Spinal cord (tissue), 10 donors: ENCODE measurements at places on chromosomes 6 and 20. TPM values are rescaled to one million over a fixed set of nuclear protein-coding genes. Genes with fewer than 3 reads are reported as not detected.

The RRP36 gene
- 71.2 TPM for total RNA-seq

GRCh38 chr20:47125758-47126591 lies 230.5 kb downstream of the ZMYND8 start:
- DNase-seq, result no peak
- H3K27ac ChIP-seq, result peak overlapping the region; percentile 42
- H3K4me3 ChIP-seq, result no peak overlapping the region
- H3K27me3 ChIP-seq, result no peaks in the 10 kb centered on the region
- no peaks in the 10 kb centered on the region for H3K36me3 ChIP-seq

- no peak for DNase-seq
- H3K4me3 ChIP-seq, result no peak overlapping the region
- H3K27ac ChIP-seq, result no peak overlapping the region
- H3K36me3 ChIP-seq, result no peaks in the 10 kb centered on the region
- no peaks in the 10 kb centered on the region for H3K4me1 ChIP-seq
These were observed 3.4 kb downstream of the TRIM10 start for GRCh38 chr6:30157581-30157980.

DNA sequence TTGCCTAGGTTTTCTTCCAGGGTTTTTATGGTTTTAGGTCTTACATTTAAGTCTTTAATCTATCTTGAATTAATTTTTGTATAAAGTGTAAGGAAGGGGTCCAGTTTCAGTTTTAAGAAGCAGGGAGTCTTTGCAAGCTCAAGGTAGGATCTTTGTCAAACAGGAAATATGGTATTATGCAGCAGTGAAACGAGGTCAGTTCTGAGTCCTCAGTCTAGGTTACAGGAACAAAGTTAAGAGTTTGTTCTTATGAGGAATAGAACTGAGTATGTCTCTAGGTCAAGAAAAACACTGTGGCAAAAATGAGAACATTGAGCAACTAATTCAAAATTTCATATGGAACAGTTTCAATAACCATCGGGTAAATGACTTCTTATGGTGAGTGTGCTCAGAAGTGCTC lies 63.6 kb downstream of the GCLC start:
- no peak overlapping the region for H3K27ac ChIP-seq
- no peaks in the 10 kb centered on the region for H3K27me3 ChIP-seq
- H3K4me1 ChIP-seq, result peaks cover 3% of the 10 kb centered on the region

- no peaks in the 10 kb centered on the region for H3K36me3 ChIP-seq
- no peaks in the 10 kb centered on the region for H3K4me1 ChIP-seq
- H3K27me3 ChIP-seq, result no peaks in the 10 kb centered on the region
- no peak overlapping the region for H3K4me3 ChIP-seq
- no peak for DNase-seq
These were observed 67.9 kb upstream of the HMGN3 start for GRCh38 chr6:79302341-79302740.

The MROH8 gene
- total RNA-seq, result 4.8 TPM

The AK9 gene
- total RNA-seq, result 23.1 TPM

DNA sequence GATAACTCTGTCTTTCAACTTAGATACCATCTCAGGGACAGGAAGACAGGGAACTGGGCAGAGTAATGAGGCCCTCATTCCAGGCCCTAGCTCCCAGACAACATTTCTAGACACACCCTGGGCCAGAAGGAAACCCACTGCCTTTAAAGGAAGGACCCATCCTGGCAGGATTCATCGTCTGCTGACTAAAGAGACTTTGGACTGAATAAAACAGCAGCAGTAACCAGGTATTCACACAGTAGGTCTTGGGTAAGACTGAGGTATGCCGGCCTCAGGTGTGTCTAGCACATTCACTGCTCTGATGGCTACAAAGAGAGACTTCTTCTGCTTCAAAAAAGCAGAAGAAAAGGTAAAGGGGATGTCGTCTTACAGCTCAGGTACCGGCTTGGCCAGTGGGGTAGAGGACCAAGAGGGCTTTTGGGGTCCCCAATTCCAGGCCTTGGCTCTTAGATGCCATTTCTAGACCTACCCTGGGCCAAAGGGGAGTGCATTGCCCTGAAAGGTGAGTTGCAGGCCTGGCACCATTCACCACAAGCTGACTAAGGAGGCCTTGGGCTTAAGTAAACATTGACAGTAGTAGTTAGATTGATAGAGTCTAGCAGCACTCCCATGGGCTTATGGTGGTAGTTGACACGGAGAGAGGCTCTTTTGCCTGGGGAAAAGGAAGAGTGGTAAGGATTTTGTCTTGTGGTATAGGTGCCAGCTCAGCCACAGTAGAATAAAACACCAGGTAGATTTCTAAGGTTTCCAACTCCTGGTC lies 13.4 kb downstream of the SNX14 start:
- no peak overlapping the region for H3K27ac ChIP-seq
- peaks cover 2% of the 10 kb centered on the region for H3K36me3 ChIP-seq
- no peak overlapping the region for H3K4me3 ChIP-seq
- DNase-seq, result no peak
- H3K4me1 ChIP-seq, result peaks cover 2% of the 10 kb centered on the region

DNA sequence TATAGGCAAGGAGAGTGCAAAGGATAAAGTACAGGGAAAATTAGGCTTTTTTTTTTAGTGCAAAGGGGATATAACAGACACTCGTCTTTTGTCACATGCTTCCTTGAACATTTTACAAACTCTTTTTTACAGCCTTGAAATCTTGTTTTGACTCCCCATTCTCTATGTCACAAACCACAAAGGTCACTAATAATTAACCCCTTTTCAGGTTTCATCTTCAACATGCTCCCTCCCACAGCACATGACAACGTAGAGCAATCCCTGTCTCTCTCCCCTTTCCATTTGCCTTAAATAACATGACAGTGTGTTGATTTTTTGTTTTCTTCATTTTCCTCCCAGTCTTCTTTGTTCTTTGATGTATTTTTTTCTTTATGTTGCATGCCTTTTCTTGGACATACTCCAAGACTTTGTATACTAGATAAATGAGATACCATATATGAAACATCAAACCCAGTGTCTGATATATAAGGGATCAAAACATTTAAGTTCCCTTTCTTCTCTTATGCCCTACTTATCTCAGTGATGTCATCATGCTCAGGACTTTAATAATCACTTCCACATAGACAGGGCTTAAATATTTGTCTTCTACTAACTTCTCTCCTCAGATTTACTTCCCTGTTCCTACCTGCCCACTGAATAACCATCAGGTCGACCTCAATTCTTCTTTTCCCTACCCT lies 378.7 kb upstream of the HSF2 start:
- no peak overlapping the region for H3K27ac ChIP-seq
- H3K36me3 ChIP-seq, result no peaks in the 10 kb centered on the region
- H3K27me3 ChIP-seq, result no peaks in the 10 kb centered on the region
- H3K4me1 ChIP-seq, result no peaks in the 10 kb centered on the region
- no peak for DNase-seq
- no peak overlapping the region for H3K4me3 ChIP-seq

The TP53TG5 gene
- total RNA-seq, result 0.69 TPM

- H3K4me3 ChIP-seq, result no peak overlapping the region
- no peaks in the 10 kb centered on the region for H3K36me3 ChIP-seq
- no peaks in the 10 kb centered on the region for H3K27me3 ChIP-seq
- H3K27ac ChIP-seq, result no peak overlapping the region
These were observed 349.0 kb downstream of the PRL start for GRCh38 chr6:21947731-21948386.

DNA sequence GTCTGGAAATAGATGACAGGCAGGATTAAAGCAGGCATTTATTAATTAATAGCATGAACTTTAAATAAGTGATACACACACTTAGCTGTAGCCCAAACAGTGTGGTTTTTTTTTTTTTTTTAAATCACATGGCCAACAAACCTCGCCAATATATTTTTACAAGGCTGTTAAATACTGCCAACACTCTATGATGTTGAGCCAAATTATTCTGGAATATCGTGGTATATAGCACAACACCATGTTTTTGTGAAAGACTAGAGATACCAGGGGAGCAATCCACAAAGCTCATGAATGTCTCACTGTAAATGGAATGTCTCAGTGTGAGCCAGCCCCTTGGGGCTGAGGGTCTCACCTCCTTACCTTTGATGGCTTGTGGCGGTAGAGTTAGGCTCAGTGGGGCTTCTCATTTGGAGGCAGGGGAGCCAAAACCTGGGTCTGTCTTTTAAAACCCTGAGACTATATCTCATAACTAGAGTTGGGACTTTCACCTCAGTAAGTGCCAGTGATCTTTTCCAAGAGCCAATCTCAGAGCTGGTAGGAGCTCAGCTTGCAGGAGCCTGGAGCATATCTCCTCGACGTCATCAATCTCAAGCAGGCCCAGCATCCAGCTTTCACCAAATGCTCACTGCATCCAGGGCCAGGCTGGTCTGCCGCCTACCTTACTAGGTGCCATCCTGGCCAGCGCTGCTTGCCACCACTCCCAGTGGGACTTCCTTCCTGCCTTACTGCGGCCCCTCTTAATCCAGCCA lies 78.5 kb upstream of the FAM184A start:
- no peak overlapping the region for H3K27ac ChIP-seq
- no peak overlapping the region for H3K4me3 ChIP-seq
- DNase-seq, result no peak
- no peaks in the 10 kb centered on the region for H3K36me3 ChIP-seq
- H3K27me3 ChIP-seq, result no peaks in the 10 kb centered on the region

The FERMT1 gene
- total RNA-seq, result 5.4 TPM

The SRMS gene
- total RNA-seq, result not detected

The SNPH gene
- total RNA-seq, result 25.6 TPM

DNA sequence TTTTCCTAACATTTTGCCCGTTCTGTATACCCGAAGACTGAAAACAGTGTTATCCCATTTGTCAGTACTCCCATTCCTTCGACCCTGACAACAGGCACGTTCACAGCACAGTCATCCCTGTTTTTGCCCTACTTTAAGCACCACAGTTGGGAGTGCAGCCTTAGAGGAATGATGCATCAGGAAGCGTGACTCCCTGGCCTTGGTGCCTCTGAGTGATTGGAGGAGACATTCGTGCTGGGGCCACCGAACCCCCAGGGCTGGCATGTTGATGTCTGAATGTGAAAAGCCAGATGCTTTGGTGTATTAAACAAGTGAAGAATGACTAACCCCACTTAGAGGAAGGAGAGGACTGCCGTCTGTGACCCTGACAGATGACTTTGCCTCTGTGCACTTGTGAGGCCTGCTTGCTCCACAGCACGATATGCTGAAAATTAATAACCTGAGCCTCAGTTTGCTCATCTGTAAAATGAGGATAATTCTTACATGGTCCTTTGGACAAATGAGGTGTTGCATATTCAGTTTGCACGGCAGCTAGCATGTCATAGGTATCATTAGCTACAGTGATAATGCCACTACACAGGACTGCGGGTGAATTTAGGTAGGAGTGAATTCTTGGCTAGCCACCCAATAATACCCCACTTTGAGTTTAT lies 36.0 kb downstream of the STK35 start:
- H3K36me3 ChIP-seq, result peaks cover 6% of the 10 kb centered on the region
- H3K4me3 ChIP-seq, result no peak overlapping the region
- no peaks in the 10 kb centered on the region for H3K27me3 ChIP-seq
- DNase-seq, result no peak
- peaks cover 39% of the 10 kb centered on the region for H3K4me1 ChIP-seq

- H3K4me1 ChIP-seq, result no peaks in the 10 kb centered on the region
- peaks cover 2% of the 10 kb centered on the region for H3K27me3 ChIP-seq
- no peak for DNase-seq
- H3K27ac ChIP-seq, result no peak overlapping the region
- H3K4me3 ChIP-seq, result no peak overlapping the region
These were observed 52.5 kb upstream of the CHD6 start for GRCh38 chr20:41670631-41671030.

DNA sequence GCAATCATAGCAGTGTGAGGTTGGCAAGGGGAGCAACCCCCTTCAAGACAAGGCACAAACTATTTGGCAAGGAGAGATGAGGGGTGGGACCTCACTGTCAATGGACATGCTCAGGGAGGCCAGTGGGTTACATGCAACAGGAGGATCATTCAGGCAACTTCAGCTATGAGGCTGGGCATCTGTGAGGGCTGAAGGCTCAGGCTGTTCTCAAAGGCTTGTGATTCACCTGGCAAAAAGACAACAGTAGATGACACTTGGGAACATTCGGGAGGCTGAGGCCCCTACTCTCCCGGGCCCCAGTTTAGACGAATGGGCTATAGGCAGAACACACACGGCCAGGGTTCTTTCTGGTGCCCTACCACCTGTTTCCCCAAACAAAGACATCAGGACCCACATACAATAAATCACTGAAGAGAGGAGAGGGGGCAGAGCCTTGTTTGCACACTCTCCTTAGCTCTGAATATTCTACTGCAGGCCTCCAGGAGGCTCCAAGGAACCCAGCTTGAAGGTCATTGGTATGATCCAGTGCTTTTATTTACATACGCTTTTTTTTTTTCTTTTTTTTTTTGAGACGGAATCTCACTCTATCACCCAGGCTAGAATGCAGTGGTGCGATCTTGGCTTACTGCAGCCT lies 7.9 kb downstream of the TUBB start:
- peaks cover 20% of the 10 kb centered on the region for H3K4me1 ChIP-seq
- no peaks in the 10 kb centered on the region for H3K27me3 ChIP-seq
- no peak overlapping the region for H3K27ac ChIP-seq

The NUDT3 gene
- 74.1 TPM for total RNA-seq

The HLA-DRA gene
- 90.1 TPM for total RNA-seq

The PTCRA gene
- 0.50 TPM for total RNA-seq

- H3K36me3 ChIP-seq, result no peaks in the 10 kb centered on the region
- no peaks in the 10 kb centered on the region for H3K27me3 ChIP-seq
These were observed 827 bp downstream of the E2F3 start for GRCh38 chr6:20402342-20403069.

The WASF1 gene
- total RNA-seq, result 19.3 TPM

DNA sequence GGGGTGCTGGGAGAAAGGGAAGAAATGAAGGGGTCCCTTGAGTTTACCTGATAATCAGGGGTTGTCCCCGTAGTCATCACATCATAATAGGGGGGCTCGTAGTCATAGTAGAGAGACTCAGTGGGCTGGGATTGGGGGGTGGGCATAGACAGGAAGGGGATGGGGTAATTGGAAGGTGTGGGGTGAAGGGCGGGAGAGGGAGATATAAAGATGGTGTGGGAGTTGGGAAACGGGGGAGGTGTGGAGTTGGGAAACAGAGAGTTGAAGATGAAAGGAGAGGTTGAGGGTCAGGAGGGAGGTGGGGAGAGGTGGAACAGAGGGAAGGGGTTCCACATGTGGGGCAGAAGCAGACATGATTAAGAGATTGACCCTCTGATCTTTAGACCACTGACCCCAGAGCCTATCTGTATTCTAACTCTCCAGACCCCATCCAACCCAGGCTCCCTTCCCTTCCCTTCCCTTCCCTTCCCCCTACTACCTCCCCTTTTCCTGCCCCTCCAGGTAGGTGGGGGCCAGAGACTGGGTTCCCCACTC lies 6.5 kb downstream of the COL11A2 start:
- no peak for DNase-seq
- H3K36me3 ChIP-seq, result peaks cover 12% of the 10 kb centered on the region
- no peaks in the 10 kb centered on the region for H3K27me3 ChIP-seq
